ENCODE measurements at places on chromosomes 4 and X.
A peak's percentile ranks its signal among the peaks of the same experiment; 100 is the strongest.

GRCh38 chr4:109645874-109646710, 57.2 kb downstream of the CASP6 start:
- no peak overlapping the region for H3K4me3 ChIP-seq
- DNase-seq, result peak; percentile 46
- H3K27me3 ChIP-seq, result no peaks in the 10 kb centered on the region
- H3K36me3 ChIP-seq, result peaks cover 5% of the 10 kb centered on the region
- peaks cover 56% of the 10 kb centered on the region for H3K4me1 ChIP-seq
- no peak overlapping the region for H3K27ac ChIP-seq

- H3K27ac ChIP-seq, result no peak overlapping the region
- H3K27me3 ChIP-seq, result no peaks in the 10 kb centered on the region
- no peak for DNase-seq
- H3K36me3 ChIP-seq, result peaks cover 42% of the 10 kb centered on the region
These were observed 79.0 kb downstream of the NEUROG2 start for GRCh38 chr4:112436987-112437386.

DNA sequence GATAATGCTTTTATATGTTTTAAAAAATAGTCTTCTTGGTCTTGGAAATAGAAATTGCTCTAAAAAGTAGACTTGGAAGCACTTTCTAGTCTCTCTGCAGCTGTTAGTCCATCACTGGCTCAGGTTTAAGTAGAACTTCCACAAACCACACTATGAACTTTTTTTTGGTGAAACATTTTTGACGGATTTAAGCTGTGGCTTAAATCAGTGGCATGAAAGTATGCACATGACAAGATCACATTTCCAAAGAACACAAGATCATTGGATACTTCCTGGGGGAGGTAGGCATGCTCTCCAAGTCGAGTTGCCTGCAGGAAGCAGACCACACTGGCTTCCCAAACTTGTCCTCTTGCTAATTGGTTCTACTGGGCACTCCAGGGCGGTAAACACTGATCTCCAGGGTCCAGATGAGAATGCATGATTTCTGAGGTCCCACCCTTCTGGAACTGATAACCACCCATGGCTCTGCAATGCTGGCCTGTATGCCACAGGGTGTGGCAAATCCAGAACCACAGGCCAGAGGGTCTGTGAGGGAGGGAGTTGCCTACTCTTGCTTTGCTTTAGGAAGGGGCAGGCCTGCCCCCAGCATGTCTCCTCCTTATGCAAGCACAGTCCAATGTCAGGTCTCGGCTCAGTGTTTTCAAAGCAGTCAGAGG, 331.9 kb upstream of the SFRP2 start:
- no peaks in the 10 kb centered on the region for H3K36me3 ChIP-seq
- peaks cover 19% of the 10 kb centered on the region for H3K27me3 ChIP-seq
- H3K4me1 ChIP-seq, result peaks cover 2% of the 10 kb centered on the region
- DNase-seq, result no peak
- H3K4me3 ChIP-seq, result no peak overlapping the region
- H3K27ac ChIP-seq, result no peak overlapping the region

DNA sequence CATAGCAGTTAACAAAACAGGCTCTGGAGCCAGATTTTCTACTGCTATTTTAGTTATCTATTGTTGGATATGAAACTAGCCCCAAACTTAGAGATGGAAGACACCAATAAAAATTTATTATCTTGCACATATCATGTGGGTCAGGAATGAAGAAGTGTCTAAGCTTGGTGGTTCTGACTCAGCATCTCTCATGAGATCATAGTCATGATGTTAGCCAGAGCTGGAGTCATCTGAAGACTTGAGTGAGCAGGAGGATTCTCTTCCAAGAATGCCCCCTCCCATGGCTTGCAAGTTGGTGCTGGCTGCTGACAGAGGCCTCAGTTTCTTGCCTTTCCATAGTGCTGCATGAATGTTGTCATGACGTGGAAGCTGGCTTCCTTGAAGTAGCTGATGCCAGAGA, 68.2 kb upstream of the TAPT1 start:
- H3K4me1 ChIP-seq, result peaks cover 5% of the 10 kb centered on the region
- no peak overlapping the region for H3K27ac ChIP-seq
- peaks cover 7% of the 10 kb centered on the region for H3K27me3 ChIP-seq
- H3K4me3 ChIP-seq, result no peak overlapping the region

- H3K4me1 ChIP-seq, result peaks cover 10% of the 10 kb centered on the region
- DNase-seq, result no peak
- H3K36me3 ChIP-seq, result no peaks in the 10 kb centered on the region
These were observed 38.4 kb upstream of the ARSD start for GRCh38 chrX:2967584-2967983.

DNA sequence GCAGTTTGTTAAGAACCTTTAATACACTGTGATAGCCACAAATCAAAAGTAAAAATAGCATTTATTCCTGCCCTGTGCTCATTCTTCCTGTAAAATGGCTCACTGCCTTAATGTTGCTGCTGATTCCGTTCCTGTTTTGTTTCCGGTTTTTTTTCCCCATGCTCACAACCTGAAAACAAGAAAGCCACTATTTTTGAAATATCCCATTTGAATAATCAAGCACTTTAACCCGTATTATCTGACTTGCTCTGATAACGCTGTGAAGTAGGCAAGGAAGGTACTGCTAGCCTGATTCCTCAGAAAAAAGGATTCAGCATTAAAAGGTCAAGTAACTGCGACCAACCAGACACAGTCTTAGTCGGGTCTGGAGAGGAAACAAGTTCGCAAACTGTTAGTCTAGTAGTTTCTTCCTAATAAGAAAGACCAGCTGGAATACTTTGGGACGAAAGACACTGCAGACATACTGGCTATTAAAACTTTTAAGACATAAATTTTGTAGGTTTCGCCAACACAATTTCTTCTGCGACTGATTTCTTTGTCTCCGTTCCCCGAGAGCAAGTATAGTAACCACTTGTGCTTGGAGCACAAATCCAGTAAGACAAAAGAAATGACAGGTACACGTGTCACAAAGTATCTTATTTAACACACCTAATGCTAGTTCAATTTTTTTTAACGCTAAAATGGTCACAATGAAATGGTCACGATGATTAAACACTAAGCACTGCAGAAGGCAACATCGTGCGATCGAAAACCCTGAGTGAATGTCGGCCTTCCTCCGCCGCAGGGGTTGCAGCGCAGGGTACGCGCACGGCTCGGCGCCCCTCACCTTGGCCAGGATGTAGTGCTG, 802 bp downstream of the COX18 start:
- peak overlapping the region; percentile 93 for H3K27ac ChIP-seq
- H3K4me3 ChIP-seq, result peak overlapping the region; percentile 72
- peaks cover 28% of the 10 kb centered on the region for H3K4me1 ChIP-seq
- H3K36me3 ChIP-seq, result peaks cover 13% of the 10 kb centered on the region

GRCh38 chrX:20244931-20245330, 21.8 kb downstream of the RPS6KA3 start:
- no peak overlapping the region for H3K4me3 ChIP-seq
- H3K27me3 ChIP-seq, result no peaks in the 10 kb centered on the region
- H3K27ac ChIP-seq, result no peak overlapping the region
- H3K4me1 ChIP-seq, result peaks cover 21% of the 10 kb centered on the region

GRCh38 chr4:15238720-15239119, 189.1 kb upstream of the C1QTNF7 start:
- peak; percentile 66 for DNase-seq
- no peaks in the 10 kb centered on the region for H3K27me3 ChIP-seq
- H3K36me3 ChIP-seq, result no peaks in the 10 kb centered on the region
- no peak overlapping the region for H3K27ac ChIP-seq
- H3K4me1 ChIP-seq, result peaks cover 9% of the 10 kb centered on the region

- H3K27me3 ChIP-seq, result peaks cover 10% of the 10 kb centered on the region
- no peaks in the 10 kb centered on the region for H3K4me1 ChIP-seq
- no peaks in the 10 kb centered on the region for H3K36me3 ChIP-seq
- H3K27ac ChIP-seq, result no peak overlapping the region
These were observed 24.6 kb upstream of the GPR50 start for GRCh38 chrX:151151665-151152267.

- H3K36me3 ChIP-seq, result no peaks in the 10 kb centered on the region
- no peaks in the 10 kb centered on the region for H3K27me3 ChIP-seq
- H3K4me3 ChIP-seq, result no peak overlapping the region
- H3K4me1 ChIP-seq, result no peaks in the 10 kb centered on the region
- no peak for DNase-seq
These were observed 376.7 kb downstream of the GPM6A start for GRCh38 chr4:175435381-175435783.

DNA sequence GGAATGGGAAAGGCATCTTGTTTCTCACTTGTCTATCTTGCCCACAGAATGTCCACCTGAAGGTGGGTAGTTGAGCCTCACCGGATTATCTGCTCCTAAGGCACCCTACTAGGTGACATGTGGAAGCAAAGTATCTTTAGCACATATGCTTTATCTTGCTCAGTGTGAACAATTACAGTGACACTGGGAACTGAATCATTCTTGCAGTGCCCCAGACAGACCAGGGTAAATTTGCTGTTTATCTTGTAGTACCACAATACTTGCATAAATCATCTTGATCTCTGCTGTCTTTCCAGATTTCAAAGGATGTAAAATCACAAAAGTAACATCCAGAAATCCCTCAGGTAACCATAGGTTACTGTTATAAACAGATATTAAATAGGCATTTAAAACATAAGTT, 930.0 kb upstream of the INTU start:
- H3K4me1 ChIP-seq, result no peaks in the 10 kb centered on the region
- no peak overlapping the region for H3K27ac ChIP-seq
- H3K36me3 ChIP-seq, result no peaks in the 10 kb centered on the region
- no peak overlapping the region for H3K4me3 ChIP-seq
- no peaks in the 10 kb centered on the region for H3K27me3 ChIP-seq

- peaks cover 1% of the 10 kb centered on the region for H3K27me3 ChIP-seq
- DNase-seq, result no peak
- H3K36me3 ChIP-seq, result no peaks in the 10 kb centered on the region
- H3K4me3 ChIP-seq, result no peak overlapping the region
- no peak overlapping the region for H3K27ac ChIP-seq
These were observed 54.5 kb downstream of the TENM3 start for GRCh38 chr4:182297659-182298058.

- no peak overlapping the region for H3K4me3 ChIP-seq
- no peaks in the 10 kb centered on the region for H3K27me3 ChIP-seq
- no peak overlapping the region for H3K27ac ChIP-seq
- no peaks in the 10 kb centered on the region for H3K36me3 ChIP-seq
These were observed 210.4 kb downstream of the KLHL4 start for GRCh38 chrX:87728024-87728423.

DNA sequence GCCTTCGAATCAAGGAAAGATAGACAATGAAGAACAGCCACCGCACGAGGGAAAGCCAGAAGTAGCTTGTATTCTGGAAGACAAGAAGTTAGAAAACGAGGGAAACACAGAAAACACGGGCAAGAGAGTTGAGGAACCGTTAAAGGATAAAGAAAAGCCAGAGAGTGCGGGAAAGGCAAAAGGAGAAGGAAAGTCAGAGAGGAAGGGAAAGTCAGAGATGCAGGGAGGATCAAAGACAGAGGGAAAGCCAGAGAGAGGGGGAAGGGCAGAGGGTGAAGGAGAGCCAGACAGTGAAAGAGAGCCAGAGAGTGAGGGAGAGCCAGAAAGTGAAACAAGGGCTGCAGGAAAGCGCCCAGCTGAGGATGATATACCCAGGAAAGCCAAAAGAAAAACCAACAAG, 1.4 kb downstream of the TCEAL2 start:
- DNase-seq, result no peak
- no peak overlapping the region for H3K27ac ChIP-seq
- no peak overlapping the region for H3K4me3 ChIP-seq

DNA sequence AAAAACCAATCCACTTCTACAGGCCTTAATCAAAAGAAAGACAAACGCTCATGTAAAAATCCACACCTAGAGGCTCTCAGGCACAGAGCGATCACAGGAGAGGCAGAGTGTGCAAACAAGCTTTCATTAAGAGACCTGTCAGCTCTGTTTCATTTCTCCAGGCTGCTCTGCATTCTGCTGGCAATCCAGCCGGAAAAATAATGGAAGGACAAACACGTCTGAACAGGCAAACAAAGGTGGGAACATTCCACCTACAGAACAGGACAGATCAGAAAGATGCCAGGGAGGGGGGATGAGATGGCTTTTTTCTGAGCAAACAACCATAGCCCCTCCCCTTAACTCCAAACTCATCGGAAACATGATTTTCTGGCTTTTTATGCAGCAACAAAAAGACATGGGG, 9.7 kb downstream of the SOD3 start:
- peaks cover 23% of the 10 kb centered on the region for H3K27me3 ChIP-seq
- H3K4me1 ChIP-seq, result no peaks in the 10 kb centered on the region
- H3K36me3 ChIP-seq, result no peaks in the 10 kb centered on the region
- no peak for DNase-seq
- no peak overlapping the region for H3K27ac ChIP-seq

GRCh38 chr4:183377491-183377890, 55.3 kb upstream of the CLDN24 start:
- no peaks in the 10 kb centered on the region for H3K27me3 ChIP-seq
- H3K4me3 ChIP-seq, result no peak overlapping the region
- no peaks in the 10 kb centered on the region for H3K4me1 ChIP-seq
- H3K36me3 ChIP-seq, result no peaks in the 10 kb centered on the region
- H3K27ac ChIP-seq, result no peak overlapping the region
- DNase-seq, result no peak

DNA sequence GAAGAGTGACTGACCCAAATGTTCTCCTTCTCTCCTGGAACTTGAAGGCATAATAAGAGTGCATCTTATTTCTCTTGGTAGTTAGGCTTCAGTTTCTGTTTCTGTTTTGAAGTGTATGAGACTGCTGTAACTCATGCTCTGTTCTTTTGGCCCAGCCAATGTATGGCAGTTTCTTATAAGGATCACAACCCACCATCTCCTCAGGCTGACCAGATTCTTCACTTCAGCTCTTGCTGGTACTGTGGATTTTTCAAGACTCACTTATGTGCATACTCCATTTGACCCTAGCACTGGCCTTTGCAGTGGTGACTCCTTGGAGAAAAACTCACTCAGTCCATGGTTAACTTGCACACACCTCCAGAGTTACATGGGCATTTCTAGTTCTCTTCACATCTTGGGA, 9.6 kb upstream of the YTHDC1 start:
- peaks cover 3% of the 10 kb centered on the region for H3K27me3 ChIP-seq
- no peaks in the 10 kb centered on the region for H3K36me3 ChIP-seq
- DNase-seq, result peak; percentile 19
- no peak overlapping the region for H3K4me3 ChIP-seq

DNA sequence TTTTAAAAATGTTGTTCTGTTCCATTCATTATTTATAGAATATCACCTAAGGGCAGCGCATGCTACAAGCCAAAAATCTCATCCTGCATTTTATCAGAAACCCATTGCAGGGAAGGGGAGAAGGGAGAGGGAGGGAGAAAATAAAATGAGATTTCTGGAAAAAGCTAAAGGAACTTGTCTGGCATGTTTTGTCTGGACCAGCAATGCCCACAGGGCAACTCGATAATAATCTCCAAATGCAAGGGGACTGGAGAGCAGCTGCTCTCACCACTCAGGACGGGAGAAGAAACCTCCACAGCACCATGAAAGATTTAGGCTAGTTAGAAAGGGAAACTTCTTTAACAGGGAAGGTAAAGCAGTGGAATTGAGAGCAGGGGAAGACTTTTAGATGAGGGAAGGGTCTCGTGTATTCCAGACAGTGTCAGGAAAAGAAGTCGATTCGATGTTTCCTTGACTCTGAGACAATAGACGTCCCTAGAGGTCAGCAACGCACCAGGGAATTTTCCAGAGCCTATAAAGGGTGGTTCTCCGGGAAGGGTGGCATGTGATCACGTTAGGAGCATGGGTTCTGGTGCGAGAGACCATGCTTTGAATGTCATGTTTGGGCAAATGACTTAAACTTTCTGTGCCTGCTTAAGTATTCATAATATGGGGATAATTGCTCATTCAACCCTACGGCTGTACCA, 132.2 kb upstream of the NDP start:
- no peaks in the 10 kb centered on the region for H3K27me3 ChIP-seq
- no peaks in the 10 kb centered on the region for H3K36me3 ChIP-seq
- DNase-seq, result no peak
- no peak overlapping the region for H3K4me3 ChIP-seq
- H3K27ac ChIP-seq, result no peak overlapping the region
